ENCODE measurements at places on chromosomes 5 and 9.

DNA sequence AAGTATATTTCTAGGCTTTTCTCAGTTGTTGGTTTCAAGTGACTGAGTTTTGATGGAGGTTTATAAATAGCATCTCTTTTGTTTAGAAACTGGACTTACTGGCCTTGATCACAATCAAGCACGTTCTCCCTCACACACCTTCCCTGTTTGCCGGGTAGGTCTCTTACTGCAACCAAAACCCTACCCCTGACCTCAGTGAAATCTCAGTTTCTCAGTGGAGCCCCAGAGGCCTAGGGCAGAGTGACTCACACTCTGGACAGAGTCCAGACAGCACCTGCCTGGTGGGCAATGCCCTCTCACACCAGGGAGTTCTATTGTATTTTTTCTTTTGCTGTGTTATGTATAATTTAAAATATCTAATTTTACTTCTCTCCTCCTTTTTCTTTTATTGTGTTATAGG lies 48.4 kb upstream of the EPB41L4B start:
- no peak for DNase-seq

GRCh38 chr5:137498736-137499505 lies at the start of gene SPOCK1:
SPOCK1 (minus strand) TSS chr5:137499326.
- DNase-seq = peak; percentile 79

- DNase-seq = no peak
Observed at GRCh38 chr5:176181271-176181855, 56.9 kb upstream of the SIMC1 start.

DNA sequence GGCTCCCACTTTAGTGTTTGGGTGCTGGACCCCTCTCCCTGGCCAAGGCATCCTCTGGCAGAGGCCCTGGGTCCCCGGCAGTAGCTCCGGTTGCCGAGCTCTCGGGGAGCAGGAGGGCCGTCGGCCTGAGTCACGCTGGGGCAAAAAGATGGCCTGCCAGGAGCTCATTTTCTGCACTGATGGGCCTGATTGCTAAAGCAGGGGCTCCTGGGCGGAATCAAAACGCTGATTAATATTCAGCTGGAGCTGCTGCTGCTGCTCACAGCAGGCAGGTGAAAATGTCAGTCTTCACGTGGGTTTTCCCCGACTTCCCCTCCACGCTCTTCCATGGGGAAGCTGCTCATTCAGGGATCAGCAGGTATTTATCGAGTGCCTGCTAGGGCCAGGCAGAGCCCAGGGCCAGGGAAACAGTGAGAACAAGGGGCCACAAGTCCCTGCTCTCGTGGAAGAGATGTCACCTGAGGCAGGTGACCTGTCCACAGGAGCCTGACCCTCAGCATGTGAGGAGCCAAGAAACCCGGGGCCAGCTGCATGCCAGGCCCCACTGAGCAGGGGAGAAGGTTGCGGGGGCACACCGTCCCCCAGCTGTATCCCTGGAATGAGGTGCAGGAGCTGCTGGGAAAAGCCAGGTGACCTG lies 22.1 kb downstream of the LAMC3 start:
- DNase-seq = no peak

DNA sequence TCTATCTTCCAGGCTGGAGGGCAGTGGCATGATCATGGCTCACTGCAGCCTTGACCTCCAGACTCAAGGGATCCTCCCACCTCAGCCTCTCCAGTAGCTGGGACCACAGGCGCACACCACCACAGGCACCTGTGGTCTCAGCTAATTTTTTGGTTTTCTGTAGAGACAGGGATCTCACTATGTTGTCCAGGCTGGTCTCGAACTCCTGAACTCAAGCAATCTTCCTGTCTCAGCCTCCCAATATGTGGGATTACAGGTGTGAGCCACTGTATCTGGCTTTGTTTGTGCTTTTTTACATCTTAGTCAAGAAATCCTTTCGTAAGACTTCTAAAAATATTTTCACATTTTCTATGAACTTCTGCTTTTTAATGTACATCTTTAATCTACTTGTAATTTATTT lies 116.9 kb downstream of the DENND1A start:
- DNase-seq = no peak
